NCI-H187 treated with DMSO at 0.1 percent for 48 hours (cell line): ENCODE measurements at places on chromosomes 3 and 15.

DNA sequence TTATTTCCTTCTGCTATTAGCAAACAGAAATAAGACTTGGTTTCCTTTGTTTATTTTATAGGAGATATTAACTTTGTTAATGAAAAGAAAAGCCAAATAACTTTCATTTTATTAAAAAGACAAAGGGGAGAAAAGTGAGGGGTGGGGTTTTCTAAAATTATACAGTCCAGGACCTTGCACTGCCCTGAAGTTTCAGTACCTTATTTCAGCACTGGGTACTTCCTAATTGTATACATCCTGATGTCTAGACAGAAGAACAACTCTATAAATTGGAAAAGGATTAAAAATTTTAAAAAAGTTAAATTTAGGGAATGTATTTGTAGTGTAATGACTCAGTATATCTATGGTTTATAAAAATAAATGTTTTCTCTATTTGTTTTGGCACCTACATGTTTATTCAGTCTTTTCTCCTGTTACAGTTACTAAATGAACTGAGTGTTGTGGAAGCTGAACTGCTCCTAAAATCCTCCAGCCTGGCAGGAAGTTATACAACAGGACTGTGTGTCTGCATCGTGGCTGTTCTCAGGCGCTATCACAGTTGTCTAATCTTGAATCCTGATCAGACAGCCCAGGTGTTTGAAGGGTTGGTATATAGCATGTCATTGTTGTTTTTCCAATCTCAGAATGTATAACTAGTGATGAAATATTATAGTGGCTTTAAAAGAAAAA lies 27.6 kb upstream of the P2RY13 start:
- no peak for DNase-seq

- DNase-seq, result no peak
Observed at GRCh38 chr3:177673112-177673914, 476.0 kb upstream of the TBL1XR1 start.

- no peak for DNase-seq
Observed at GRCh38 chr3:102736288-102736974, 301.6 kb downstream of the ZPLD1 start.

DNA sequence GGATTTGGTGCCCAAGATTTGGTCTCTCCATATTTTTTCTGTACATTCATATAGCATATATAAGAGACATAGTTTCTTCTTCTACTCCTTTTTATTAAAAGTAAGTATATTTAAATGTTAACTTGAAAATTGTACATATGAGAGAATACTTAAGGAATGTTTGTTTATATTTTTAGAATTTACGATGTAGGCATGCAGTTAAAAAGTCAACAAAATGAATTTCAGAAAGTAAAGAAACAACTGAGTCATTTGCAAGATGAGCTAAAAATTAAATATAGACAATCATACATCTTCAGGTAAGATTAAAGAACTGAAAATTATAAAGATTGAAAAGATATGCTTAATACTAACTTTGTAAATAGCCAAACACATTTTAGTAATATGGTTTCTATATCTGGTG lies 94.2 kb downstream of the LEKR1 start:
- no peak for DNase-seq

DNA sequence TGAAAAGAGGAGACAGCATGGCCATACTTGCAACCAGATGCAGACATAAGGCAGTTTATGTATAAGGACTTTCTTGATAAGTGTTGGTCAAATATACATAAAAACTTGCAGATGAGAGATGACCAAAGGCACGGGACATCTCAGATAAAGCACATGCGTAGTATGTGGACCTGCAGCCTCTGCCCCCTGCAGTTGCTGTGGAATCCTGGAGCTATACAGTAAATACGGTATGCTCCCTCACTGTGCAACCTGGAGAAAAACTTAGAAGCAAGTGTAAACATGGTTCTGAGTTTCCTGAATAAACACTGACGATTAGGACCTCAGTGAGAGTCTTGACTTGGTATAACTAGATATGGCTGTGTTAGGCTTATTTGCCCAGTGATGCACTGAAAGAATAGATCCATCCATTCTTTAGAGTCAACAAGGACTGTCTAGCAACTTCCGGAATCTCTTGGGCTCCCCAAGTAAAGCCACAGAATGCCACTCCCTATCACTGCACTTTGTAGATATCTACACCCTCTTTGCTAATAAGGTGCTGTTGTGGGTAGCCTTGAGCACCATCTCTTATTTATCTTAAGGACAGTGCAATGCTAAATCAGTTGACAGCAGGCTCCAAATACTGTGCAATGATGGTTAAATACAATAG lies 40.2 kb downstream of the GJD2 start:
- no peak for DNase-seq

GRCh38 chr15:100783291-100783690 lies 96.3 kb upstream of the ALDH1A3 start:
- no peak for DNase-seq

DNA sequence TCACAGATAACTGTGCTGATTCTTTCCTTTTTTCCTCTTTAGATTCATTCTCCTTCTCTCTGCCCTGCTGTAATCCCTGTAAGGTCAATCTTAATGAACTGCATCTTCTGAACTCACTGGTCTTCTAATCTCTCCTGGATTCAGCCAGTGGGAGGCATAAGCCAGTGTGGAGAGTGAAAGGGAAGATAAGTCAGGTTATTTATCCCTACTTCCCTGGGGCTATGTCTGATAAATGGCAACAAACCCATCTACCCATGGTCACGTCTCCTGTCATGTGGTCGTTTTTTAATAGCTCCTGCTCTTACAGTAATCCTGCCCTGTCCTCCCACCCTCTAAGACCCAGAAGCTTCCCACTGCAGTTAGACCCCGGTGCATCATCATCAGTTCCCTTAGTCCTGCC lies 199.6 kb upstream of the NAALADL2 start:
- DNase-seq, result no peak

DNA sequence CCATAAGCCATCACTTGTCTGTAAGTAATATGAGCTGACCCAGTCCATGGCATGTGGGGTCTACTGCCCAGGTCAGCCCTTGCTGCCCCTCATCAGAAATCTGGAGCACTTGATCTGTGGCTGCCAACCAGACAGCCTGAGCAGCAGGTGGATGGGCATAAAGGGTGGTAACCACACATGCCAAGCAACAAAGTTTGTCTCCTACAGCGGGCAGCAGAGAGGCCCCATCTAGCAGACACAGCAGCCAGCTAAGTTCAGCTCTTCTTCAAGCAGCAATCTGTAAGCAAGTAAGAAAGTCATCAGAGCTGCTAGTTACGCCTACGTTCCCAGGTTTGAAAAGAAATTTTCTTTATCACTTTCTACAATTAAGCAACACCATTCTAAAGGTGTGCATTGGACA lies 27.9 kb downstream of the CHCHD4 start:
- no peak for DNase-seq

DNA sequence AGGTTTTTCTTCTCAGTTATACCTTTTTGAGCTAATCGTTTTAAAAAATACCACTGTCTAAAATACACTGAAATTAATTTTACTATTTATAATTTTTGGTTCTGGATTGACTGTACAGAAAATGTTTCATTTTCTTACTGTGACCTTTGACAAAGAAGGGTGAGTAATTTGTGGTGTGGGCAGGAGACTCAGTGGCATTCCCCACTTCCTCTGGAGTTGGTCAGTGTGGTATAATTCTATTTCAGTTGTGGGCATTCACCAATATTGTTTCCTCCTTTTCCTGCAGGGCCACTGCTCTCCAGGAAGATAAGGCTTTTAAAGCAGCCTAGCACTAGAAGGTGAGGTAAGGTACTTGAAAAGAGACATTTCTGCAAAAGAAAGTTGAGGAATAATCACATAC lies 6.5 kb downstream of the DAG1 start:
- no peak for DNase-seq

GRCh38 chr3:33064929-33065328 lies 32.0 kb downstream of the GLB1 start:
- DNase-seq, result no peak

GRCh38 chr3:129593595-129594339 lies 12.7 kb downstream of the PLXND1 start:
- peak; percentile 90 for DNase-seq

DNA sequence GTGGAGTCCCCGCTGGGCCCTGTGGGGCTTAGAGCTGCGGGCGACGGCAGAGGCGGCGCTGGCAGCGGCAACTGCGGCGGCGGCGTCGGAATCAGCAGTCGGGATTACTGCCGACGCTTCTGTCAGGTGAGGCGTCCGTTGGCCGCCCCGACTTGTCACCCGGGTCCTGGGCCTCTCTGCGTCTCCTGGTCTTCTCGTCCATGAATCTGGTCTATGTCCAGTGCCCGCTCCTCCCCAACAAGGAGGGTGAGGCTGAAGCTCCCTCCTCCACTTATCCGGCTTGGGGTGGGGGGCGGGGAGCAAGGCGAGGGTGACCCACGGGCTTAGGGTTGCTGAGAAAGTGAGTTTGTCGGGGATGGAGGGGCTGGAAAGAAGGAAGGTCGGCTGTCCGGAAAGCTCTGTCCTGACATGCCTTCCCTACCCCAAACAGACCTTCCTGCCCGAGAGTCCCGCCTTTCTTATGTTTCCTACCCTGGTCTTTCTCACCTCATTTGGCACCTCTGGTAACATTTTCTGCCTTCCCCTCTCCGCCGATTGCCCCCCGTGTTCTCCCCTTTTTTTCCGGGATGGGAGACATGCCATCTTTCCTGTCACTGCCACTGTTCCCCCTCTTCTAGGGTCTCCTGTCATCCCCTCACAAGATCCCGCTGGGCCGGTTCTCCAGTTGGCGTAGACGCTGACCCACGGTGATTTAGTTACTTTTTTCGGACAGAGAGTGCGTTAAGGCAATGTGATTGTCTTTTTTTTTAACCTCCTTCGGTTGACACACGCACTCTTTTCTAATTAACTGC lies 520 bp downstream of the ZNF654 start:
- DNase-seq, result no peak

DNA sequence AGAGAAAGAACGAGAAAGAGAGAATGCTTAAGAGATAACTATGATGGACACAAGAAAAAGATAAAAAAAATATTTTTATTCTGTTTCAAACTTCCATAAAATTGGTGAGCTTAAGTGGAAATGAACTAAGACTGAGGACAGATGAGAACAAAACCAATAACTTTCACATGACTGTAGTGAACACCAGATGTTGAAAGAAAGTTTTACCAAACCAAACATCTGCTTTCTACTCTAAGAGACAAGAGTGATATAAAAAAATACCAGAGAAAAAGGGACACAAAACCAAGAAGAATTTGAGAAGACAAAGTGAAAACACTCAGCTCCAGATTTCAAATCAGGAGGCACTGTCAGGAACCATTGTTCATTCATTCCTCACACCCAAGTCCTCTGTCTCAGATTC lies 147.9 kb downstream of the IMPG2 start:
- DNase-seq, result no peak

- DNase-seq, result no peak
Observed at GRCh38 chr3:122977746-122978466, 49.7 kb downstream of the SEMA5B start.

DNA sequence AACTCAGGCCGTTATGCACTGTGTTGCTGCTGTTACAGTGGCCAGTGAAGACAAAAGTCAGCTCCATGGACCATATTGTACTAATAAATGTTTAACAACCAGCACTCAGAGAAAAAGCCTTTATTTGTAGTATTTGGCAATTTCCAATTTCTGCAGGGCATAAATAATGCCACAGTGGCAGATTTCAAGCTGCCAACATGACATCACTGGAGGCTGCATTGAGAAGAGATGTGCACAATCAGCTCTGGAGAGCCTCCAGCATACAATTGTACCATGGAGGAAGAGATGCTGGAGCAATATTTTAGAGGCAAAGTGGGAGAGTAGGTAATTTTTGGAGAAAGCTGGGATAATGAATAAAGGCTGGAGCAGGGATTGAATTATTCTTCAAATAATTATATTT lies 9.7 kb upstream of the ALCAM start:
- DNase-seq, result no peak

DNA sequence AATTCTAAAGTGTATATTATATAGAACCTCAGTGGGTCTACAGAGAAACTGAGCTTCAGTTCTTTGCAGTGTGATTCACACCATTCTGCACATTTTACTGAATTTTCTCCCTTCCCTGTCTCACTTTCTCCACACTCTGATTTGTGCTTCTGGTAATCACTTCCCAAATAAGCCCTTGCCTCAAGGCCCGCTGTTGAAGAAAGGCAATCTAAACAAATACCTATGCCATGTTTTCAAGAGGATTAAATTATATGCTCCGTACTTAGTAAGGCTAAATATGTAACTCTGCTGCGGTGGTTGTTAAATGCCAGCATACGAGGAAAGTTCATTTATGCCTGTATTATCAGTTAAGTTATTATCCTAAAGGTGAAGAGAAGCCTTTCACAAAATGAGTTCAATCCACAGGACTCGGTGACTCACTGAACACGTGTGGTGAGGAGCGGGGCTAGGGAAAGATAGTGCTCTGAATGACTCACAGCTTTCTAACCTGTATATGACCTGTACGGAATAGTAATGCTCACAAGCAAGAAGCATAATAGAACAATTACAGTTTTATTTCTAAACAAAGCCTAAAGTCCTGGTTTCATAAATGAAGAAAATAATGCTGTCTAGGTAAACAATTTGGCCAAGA lies 25.1 kb downstream of the CNTN6 start:
- DNase-seq, result no peak

GRCh38 chr3:14388201-14388600 lies 14.2 kb upstream of the SLC6A6 start:
- no peak for DNase-seq

DNA sequence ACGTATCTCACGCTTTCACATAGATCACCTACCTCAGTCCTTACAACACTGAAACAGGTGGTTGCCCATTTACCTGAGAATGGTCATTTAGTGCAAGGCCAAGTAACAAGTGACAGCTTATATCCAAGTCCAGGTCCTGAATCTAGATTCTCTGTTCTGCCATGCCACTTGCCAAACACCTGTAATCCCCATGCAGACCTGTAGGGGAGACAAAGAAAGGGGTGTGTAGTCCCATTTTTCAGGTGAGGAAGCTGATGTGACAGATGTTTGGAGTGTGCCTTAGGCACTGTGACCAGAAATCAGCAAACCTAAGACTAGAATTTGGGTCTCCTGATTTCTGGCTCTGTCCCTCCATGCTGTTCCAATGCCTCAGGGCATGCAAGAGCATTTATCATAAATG lies 12.7 kb downstream of the ZNF35 start:
- DNase-seq, result no peak

DNA sequence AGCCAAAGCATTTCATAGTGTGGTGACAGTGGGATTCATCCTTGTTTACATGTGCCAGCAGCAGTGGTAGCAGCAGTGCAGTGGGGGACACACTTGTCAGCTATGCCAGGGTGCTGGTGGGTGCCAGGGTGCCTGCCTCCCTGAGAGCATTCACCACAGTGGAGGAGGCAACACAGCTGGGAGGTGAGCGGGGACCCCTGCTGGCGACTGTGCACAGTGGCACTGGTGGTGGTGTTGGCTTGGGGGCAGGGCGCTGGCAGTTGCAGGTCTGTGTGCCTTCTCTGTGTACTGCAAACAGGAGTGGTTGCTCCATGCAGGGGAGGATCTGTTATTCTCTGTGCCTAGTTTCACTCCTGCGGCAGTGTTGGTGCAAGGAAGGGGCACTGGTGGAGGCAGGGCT lies 41.2 kb downstream of the CEP63 start:
- DNase-seq, result no peak
